ENCODE measurements at places on chromosomes 7 and 10.

DNA sequence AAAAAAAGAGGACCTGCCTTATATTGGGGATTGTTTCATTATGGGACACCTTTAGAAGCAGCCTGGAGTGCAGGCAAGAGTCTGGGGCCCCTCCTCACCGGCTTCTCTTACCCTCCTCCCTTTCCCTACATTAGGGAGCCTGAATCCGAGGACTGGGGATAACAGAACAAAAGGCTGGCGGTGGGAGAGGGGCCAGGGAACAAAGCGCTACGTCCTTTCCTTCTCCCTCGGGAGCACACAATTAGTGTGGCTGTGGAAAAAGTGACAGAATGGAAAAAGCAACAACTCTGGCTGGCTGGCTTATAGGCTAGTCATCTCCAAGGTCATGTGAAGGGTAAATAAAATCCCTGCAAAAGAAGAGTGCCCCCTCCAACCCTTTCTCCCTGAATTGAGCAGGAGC, 74.7 kb downstream of the LSM5 start:
- no peak for DNase-seq

- DNase-seq = peak; percentile 21
These were observed 226.2 kb upstream of the IMMP2L start for GRCh38 chr7:111788286-111789047.

DNA sequence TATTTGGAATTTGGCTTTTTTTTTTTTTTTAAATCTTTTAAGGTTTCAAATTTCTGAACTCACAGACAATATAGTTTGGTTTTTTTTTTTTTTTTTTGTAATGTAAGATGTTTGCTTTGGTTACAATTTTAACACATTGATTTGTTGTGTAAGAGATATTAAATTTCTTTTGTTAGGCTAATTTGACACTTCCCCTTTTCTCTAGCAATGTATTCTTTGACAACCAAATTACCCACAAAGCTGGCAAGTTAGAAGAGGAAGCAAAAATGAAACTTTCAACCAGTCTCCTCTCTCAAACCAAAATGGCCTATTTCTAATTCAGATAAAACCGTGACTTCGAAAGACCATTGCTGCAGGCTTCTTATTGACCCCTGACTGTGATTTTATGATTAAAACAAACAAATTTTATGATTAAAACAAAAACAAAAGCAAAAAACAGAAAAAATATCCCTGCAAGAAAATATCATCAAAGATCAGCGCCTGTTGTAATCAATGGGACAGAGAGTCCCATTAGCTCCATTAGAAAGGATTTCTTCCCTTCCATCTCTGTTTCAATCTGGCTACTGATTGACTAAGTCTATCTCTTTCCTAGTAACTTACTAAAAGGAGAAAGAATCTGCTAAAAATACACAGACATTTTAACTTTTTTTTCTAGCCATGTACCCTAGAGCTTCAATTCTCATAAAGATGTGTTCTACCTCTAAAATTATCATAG, 489.2 kb downstream of the MDFIC start:
- DNase-seq = no peak

DNA sequence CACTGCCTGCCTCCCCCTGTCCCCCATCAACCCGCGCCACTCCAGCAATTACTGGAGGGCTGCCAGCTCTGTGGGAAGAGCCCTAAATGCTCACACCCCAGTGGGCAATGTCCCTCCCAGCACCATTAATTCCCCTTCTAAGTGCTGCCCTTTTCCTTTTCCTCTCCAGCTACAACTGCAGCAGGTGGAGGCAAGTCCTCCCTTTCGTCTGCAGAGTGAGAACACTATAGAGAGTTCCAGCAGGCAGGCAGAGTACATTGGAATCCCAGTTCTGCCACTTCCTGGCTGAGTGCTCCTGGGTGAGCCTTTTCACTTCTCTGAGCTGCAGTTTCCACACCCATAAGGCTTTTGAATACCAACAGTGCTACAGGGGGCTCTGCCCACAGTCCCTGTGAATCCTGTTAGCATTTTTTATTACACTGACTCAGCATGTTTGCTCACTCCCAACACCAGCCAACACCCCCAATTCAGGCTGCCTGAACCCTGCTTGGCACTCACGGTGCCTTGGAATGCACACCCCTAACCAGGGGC, 447.0 kb downstream of the GRID1 start:
- DNase-seq = no peak
